Peyer's patch (tissue), 4 donors: ENCODE measurements at places on chromosomes 4 and X. TPM values are rescaled to one million over a fixed set of nuclear protein-coding genes. Genes with fewer than 3 reads are reported as not detected.

The MAGEA8 gene
- not detected for total RNA-seq

The G3BP2 gene
- 84.8 TPM for total RNA-seq

The F8A3 gene
- 26.5 TPM for total RNA-seq

The CC2D2A gene
- 7.3 TPM for total RNA-seq

The CD38 gene
- 4.2 TPM for total RNA-seq

- no peak for DNase-seq
Observed at GRCh38 chrX:97843200-97843811, 959.6 kb downstream of the RPA4 start.

DNA sequence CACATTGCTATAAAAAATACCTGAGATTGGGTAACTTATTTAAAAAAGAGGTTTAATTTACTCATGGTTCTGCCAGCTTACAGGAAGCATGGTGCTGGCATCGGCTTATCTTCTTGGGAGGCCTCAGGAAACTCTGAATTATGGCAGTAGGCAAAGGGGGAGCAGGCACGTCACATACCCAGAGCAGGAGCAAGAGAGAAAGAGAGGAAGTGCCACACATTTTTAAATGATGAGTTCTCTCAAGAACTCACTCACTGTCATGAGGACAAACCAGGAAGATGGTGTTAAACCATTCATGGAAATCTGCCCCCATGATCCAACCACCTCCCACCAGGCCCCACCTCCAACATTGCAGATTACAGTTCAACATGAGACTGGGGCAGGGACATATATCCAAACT lies 10.0 kb upstream of the AFF1 start:
- no peak for DNase-seq

DNA sequence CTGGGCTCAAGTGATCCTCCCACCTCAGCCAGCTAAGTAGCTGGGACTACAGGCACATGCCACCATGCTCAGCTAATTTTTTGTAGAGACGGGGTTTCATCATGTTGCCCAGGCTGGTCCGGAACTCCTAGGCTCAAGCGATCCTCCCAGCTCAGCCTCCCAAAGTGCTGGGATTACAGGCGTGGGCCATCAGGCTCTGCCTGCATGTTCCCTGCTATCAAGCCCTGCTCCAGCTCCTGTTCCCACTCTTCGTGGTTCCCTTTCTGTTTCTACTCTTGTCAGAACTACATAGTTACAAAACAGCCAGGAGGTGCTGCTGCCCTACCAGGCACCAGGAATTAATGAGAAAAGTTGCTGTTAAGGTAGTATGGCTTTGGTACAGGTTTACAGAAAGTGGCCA lies 8.7 kb downstream of the TIMP1 start:
- no peak for DNase-seq

GRCh38 chrX:68754406-68754805 lies 74.4 kb upstream of the EFNB1 start:
- DNase-seq, result no peak

DNA sequence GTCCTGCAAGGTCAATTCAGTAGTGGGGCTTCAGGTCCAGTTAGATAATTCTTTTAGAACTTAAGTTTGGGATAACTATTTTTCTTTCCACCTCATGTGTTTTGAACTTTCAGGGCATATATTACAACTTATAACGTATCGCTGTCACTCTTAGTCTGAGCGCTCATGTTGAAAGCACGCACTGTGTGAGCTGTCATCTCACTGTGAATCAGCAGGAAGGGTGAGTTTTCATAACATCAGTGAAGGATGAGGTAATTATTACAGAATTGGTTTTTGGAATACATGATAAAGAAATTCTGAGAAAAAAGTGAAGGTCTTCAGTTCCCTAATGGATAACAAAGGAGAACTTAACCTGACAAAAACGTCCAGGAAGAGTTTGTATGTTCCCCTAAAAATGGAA lies 45.1 kb upstream of the SLC4A4 start:
- no peak for DNase-seq

GRCh38 chr4:21742326-21742725 lies 206.2 kb downstream of the KCNIP4 start:
- DNase-seq, result no peak

GRCh38 chr4:15563871-15564270 lies 91.3 kb downstream of the FBXL5 start:
- no peak for DNase-seq

- no peak for DNase-seq
Observed at GRCh38 chrX:8049827-8050226, 121.2 kb downstream of the VCX2 start.

DNA sequence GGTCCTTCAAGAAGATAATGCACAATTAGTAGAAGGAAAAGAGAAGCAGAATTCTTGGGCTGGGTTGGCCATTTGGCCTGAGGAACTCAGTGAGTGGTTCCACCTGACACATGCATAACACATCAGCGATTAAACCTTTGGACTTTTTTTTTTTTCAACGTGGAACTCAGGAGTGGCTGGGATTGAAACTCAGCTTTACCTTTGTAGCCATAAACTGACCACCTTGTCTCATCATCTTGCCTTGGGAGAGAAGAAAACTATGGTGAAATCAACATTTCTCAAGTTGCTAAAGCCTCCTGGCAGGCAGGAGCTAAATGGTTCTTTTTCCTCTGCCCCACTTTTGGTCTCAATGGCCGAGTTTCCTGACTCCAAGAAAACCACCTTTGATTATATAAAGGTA lies 16.3 kb downstream of the PTTG2 start:
- no peak for DNase-seq

DNA sequence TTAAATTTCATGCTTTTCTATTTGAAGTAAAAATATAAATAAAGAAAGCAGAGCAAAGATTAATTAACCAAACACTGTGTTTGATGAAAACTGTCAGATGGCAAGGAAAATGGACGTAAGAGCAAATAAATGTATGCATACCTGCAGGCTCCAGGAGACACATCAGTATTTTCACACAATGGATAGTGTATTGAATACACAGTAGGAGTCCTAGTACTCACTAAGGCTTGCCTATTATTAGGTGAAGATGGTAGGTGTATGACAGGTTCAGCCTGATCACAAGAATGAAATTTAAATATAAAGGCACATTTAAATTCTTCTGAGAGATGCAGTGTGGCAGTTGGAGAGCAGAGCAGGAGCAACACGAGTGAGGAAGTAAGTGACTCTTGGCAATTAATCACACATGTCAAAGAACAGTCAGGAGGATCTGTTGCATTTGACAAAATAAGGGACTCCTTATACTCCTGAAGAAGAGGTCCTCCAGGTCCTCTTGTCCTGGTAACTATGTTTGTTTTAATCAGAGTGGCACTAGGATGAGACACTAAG lies 106.0 kb upstream of the NDST4 start:
- no peak for DNase-seq

GRCh38 chr4:91268913-91269312 lies 1034.9 kb upstream of the GRID2 start:
- no peak for DNase-seq
